ENCODE measurements at places on chromosomes 11 and 22.

DNA sequence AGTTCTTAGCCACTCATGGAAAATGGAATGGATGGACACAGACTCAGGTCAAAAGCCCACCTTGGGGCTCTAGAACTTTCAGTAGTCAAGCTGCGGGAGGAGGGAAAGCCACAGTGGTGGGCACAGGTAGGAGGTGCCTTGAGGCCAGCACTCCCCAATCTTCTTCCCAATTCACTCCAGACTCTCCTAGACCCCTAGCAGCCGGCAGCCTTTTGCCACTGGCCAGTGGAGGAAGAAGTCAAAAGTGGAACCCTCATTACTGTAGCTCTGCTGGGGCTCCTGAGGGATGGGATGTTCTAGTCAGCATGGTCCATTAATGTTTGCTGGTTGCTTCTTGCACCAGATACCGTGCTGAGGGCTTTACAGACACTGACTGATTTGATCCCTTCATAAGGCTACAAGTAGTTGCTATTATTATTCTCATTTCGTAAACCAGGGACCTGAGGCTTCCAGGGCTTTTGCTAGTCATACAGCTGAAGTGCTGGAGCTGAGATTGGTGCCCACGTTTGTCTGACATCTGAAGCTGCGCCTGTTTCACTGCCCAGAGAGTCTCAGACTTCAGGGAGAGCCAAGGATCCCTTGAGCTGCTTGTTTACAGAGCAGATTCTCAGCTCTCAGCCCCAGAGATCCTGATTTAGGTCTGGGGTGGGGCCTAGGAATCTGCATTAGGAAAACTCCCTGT is 1.1 kb downstream of the UCP3 start:
- no peak for DNase-seq

DNA sequence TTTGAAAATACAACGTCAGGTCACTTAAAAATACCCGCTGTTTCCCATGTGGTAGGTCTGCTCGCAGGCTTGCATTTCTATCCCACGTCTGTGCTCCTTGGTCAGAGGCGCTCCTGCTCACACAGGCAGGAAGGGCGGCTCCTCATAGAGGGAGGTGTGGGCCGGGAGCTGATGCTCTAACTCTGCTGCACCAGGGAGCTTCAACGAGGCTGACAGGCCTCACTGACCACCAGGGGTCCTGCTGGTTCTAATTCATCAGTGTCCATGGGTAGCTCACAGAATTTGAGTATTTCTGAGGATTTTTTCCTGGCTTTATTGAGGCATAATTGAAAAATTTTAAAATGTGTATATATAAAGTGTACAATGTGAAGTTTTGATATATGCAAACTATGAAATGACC is 68.5 kb downstream of the PIWIL3 start:
- DNase-seq: no peak

GRCh38 chr11:2306877-2307500 is 5.2 kb downstream of the TSPAN32 start:
- no peak for DNase-seq

DNA sequence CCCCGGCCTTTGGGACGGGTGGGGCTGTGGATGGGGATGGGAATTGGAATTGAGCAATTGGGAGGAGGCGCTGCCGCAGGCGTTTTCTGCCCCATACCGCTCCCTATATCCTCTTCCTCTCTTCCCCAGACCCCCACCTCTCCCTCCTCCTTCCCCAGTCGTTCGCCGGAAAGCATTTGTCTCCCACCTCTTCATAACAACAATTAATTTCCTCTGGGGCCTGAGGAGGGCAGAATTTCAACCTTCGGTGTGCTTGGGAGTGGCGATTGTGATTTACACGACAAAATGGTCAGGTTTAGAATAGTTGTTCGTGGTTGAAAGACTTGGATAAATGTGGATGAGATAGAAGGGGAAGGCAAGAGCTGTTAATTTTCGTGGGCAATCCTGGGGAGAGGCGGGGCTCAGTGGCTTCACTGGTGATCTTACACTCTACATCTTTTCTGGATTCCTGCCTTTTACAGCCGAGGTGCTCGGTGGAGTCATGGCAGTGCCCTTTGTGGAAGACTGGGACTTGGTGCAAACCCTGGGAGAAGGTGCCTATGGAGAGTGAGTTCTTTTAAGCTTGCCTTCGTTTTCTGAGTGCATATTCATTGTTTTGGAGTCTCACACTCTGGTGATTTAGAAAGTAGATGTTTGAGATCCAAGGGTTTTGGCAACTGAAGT is 1.5 kb downstream of the CHEK1 start:
- peak; percentile 19 for DNase-seq

GRCh38 chr11:121374286-121374985 is 77.7 kb upstream of the SORL1 start:
- no peak for DNase-seq
